NCI-H446 treated with DMSO at 0.1 percent for 48 hours (cell line): ENCODE measurements at places on chromosomes 12 and 14.

DNA sequence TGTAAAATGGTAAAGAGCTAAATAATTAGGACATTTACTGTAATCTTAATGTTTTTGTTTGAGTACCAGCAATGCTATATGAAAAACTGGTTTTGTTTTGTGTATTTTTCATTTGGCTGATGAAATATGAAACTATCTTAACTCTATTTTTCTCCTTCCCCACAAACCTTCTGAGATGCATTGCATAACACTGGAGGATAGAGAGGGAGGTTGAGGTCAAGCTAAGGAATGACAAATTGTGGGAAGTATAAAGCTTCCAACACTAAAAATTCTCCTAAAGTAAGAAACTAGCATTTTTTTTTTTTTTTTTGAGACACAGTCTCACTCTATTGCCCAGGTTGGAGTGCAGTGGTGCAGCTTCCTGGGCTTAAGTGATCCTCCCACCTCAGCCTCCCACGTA is 31.5 kb upstream of the SRP54 start:
- DNase-seq, result no peak

- no peak for DNase-seq
Measured at GRCh38 chr12:91264178-91264577, 81.6 kb upstream of the DCN start.

GRCh38 chr12:46332260-46332659 is 40.3 kb downstream of the SLC38A2 start:
- no peak for DNase-seq

DNA sequence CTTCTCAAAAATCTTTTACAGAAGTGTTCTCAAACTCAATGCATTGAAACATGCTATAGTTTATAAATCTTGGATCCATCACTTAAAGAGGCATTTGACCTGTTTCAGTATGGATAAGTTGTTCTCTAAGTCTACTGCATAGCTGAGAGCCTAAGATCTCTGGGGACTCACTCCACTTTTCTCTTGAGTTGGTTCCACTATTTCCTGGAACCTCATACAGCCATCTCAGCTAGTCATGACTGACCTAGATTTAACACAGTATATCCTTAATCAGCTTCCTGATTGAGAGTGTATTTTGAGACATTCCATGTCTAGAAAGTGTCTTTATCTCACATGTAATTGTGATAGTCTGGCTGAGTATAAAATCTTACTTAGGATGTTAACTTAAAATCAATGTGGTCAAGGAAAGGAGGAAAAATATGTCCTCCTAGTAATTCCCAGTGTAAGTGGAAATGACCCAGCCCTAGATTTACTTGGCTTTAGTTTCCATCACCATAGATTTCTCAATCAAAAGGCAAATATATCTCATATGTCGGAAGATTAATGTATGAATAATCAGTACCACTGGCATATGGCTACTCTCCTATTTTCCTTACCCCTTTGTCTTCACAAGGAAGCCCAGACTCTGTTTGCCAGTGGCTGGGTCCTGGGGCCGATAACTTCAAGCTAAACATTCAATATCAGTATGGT is 61.9 kb downstream of the KICS2 start:
- no peak for DNase-seq

- peak; percentile 100 for DNase-seq
Measured at GRCh38 chr12:6764011-6764828, 1.9 kb upstream of the PTMS start.

- DNase-seq, result no peak
Measured at GRCh38 chr12:95653771-95654546, 102.7 kb upstream of the USP44 start.

DNA sequence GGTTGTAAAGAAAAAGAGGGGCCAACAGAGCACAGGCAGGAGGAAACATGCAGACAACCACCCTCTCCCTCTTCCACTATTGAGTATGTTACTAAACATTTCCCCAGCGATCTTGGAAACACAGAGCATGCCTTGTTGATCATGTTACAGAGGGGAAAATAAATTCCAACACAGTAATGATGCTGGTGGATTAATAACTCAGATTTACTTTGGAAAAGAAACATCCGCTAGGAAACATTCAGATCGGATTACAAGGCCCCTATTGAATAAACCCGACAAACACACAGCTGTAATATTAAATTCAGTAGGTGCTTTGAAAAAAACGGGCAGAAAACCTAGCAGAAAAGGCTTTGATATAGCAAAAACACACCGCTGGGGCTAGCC is 5.4 kb downstream of the BMP4 start:
- DNase-seq, result no peak

DNA sequence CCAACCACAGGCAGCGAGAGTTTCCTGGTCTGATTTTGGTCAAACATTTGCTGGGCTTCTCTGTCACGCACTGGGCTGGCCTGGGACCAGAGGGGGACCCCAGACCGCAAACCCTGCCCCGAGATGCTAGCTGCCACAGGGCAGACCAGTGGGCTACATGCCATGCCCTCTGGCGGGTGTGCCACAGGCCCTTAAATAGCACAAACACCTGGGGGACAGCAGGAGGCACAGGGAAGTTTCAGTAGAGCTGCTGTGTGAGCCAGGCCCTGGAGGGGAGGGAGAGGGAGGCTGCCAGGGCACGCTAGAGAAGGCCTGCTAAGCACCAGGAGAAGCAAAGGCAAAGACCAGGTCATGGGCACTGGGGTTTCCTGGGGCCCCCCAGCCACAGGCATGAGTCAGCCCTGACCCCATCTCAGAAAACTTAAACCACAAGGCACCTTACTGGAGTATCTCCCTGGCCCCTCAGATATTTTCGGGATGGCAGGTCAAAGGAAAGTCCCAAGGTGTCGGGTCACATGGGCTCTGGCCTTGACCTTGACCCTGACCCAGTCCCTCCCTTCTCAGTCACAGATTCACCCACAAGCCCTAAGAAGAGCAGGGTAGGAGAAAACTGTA is 29.2 kb downstream of the ITPK1 start:
- no peak for DNase-seq

- DNase-seq, result no peak
Measured at GRCh38 chr12:128205145-128205544, 61.8 kb upstream of the TMEM132C start.

GRCh38 chr14:24439830-24440605 is 2.6 kb downstream of the SDR39U1 start:
- DNase-seq, result no peak

GRCh38 chr14:74804219-74804825 is 41.2 kb downstream of the YLPM1 start:
- DNase-seq, result no peak

- no peak for DNase-seq
Measured at GRCh38 chr14:76948213-76948947, 80.1 kb downstream of the IRF2BPL start.

DNA sequence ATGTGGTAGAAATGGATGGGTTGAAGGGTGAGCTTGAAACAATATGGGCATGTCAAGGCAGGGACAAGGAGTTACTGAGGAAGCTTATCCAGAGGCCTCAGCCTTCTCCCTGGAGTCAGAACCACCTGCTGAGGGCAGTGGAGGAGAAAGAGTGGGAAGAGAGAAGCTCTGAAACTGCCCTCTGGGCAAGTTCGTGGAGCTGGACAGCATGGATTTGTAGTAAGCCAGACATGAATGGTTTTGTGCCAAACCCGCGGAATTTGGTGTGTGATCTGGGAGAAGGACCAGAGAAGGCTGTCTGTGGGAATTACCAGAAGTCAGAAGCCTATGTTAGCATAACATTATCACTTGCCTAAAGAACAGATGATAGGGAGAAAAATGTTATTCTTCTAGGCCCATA is 164.8 kb downstream of the SLC41A2 start:
- peak; percentile 37 for DNase-seq

GRCh38 chr14:80522411-80522810 is 311.1 kb upstream of the DIO2 start:
- no peak for DNase-seq

- no peak for DNase-seq
Measured at GRCh38 chr14:51086044-51086443, 8.9 kb downstream of the TRIM9 start.

- no peak for DNase-seq
Measured at GRCh38 chr14:52748647-52749292, 18.8 kb downstream of the STYX start.

DNA sequence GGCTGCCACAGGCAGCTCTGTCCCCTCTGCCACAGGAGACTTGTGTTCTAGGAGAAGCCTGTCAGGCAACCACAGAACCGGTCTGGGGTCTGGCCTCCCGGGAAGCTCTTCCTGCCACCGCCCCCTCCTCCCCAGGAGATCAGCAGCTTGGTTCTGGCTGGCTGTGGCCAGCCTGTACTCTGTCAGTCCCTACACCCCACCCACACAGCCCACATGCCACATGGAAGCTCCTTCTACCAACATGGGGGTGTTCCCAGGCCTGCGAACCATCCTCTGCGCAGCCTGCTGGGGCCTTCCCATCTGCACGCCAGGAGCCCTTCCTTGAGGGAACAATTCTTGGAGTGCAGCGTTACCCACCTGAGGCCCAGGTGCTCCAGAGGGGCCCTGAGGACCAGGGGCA is 16.8 kb downstream of the TMEM106C start:
- no peak for DNase-seq

- no peak for DNase-seq
Measured at GRCh38 chr12:80413462-80413861, 30.6 kb upstream of the PTPRQ start.

DNA sequence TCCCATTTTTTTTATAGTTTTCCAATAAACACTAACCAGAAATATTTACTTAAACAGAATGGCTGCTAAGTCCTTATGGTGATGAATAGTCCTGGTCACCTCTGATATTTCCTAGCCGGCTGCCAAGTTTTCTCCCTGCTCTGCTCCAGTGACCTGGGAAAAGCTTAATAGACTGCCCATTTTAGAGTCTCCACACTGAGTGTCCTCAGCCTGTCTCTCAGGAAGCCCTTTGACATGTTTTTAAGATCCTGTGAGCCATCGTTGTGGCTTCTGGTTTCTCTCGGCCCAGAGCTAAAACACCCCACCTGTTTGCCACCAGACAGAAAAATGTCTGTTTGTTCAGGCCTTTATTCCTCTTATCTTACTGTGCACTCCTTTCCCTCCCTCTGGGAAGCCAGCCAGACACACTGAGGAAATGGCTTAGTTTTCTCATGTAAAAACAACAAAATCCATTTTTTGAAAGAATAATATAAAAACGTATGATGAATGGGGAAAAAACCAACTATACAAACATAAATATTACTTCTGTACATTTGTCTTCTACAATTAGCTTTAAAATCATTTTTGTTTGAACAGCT is 25.4 kb upstream of the ALDH2 start:
- no peak for DNase-seq

GRCh38 chr14:64158608-64159007 is 135.6 kb downstream of the ESR2 start:
- DNase-seq, result no peak
